Activated CD4-positive, alpha-beta memory T cell treated with anti-CD3 and anti-CD28 coated beads, Interleukin-2, amount 10 ng/mL, durations not matched to agents 7 days and 5 days (primary cell): ENCODE measurements at places on chromosomes 16 and 17. TPM values are rescaled to one million over a fixed set of nuclear protein-coding genes. Genes with fewer than 3 reads are reported as not detected.

The SKAP1 gene
- total RNA-seq: 133 TPM

The ICAM2 gene
- 118 TPM for total RNA-seq

DNA sequence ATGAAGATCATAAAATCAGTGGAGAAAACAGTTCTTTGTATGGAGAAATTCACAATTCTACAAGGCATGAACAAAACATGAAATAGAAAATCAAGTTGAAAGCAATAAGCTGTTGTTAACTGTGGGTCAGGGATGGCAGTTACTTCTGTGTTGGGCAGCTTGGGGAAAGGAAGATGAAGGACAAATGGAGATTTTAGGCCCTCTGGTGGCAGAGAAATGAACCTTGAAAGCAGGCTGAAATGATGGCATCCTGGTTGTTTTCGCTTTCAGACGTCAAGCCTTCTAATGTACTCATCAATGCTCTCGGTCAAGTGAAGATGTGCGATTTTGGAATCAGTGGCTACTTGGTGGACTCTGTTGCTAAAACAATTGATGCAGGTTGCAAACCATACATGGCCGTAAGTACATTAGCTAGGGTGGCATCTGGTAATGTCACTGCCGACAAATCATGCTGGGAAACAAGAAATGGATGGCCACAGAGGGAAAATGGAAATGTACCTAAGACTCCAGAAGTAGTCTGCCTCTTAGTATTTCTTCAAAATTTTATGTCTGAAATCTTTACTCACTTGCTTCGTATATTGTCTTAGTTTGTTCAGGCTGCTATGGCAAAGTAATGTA is 108.9 kb downstream of the MAP2K6 start:
- no peak for DNase-seq

- DNase-seq: no peak
Observed at GRCh38 chr17:45912319-45912718, 18.0 kb downstream of the MAPT start.

The KRT31 gene
- not detected for total RNA-seq

The TEX2 gene
- total RNA-seq: 12.4 TPM

DNA sequence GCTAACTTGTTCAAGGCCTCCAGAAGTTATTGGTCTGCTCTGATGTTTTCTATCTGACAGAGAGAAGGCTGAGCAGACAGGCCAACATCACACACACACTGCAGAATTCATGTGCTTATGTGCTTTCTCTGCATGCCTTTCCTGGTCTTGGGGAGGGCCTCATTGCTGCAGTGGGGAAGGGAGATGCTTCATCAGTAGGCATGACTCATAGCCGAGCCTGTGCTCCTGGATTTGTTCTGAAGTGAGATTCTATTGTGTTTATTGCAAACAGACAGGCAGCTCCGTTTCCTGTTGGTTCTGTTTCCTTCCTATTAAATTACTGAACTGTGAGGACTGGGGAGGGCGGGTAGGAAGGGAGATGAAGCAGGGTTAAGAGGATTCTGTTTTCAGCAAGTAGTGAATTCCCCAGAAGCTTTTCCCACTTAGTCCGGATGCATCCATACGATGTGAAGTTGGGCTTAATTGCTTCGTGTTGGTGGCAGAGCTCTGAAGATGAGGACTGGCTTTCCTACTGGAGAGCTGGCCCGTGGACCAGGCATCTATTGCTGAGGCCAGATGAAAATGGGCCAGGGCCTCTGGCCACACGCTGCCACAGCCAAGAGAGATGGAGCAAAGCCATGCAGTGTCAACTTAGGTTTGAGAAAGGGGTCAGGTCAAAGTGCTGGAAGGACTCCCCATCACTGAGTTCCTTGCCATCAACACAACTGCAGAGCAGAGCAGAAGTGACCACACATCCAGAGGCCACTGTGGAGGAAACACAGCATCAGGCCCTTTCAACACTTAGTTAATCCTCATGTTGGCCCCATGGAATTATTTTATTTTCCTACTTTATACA is 179.3 kb downstream of the UTP18 start:
- no peak for DNase-seq

GRCh38 chr17:8248751-8249607 is at the start of gene PFAS:
Gene PFAS (plus strand): TSS chr17:8249289. CDS start chr17:8253938, 4,649 bp downstream.
- DNase-seq: peak; percentile 96

- no peak for DNase-seq
Observed at GRCh38 chr16:5225931-5226655, 128.5 kb upstream of the EEF2KMT start.

DNA sequence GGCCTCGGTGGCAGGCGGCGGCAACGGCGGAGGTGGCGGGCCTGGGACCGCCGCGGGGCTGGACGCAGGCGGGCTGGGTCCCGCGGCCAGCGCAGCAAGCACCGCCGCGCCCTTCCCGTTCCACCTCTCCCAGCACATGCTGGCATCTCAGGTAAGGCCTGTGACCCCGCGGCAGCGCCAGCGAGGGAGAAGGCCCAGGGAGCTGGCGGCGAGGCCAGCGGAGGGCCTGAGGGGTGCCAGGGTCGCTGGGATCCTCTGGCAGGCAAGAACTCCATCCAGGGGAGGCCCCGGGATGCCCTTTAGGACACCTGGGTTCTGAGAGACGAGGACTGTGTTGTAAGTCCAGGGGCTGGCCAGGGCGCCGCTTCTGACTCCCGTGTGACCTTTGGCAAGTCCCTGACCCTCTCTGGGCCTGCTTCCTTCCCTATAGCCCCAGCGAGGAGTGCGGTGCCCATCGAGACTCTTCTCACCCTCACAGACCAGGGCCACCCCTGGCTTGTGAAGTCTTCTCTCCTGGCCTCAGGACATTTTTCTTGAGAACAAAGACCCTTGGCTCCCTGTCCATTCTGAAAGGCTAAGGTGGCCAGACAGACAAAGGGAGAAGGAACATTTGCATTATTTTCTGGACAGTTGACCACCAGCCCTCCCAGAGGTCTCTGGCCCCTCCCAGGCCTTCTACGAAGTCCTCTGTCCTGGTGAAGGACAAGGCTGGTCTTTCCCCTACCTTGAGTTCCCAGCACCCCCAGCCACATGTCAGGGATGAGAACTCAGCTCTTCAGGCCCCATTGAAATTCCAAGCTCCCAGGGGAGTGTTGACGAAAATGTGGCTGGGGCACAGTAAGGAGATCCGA is 6.3 kb downstream of the TBX2 start:
- no peak for DNase-seq

DNA sequence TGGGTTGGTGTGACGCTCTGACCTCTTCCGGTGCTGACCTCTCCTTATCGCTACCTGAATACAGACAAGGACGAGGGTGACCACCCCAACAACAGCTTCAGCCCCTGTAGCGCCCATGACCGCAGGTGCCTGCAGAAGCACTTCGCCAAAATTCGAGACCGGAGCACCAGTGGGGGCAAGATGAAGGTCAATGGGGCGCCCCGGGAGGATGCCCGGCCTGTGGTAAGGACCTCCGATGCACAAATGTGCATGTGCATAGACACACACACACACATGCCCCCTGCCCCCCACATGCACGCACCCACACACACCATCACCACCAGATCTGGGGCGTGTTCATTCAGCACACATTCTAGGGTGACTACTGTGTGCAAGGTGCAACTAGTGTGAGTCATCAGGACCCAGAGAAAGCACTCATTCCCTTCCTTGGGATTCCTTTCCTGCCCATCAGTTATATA is 9.7 kb downstream of the IGFBP4 start:
- no peak for DNase-seq
